ENCODE measurements at places on chromosomes 6 and 20. TPM values are rescaled to one million over a fixed set of nuclear protein-coding genes. Genes with fewer than 3 reads are reported as not detected.

- no peak overlapping the region for H3K27ac ChIP-seq
- no peak for DNase-seq
- peaks cover 2% of the 10 kb centered on the region for H3K36me3 ChIP-seq
These were observed 46.0 kb downstream of the RNF217 start for GRCh38 chr6:125008261-125008703.

- peak; percentile 29 for DNase-seq
- peaks cover 2% of the 10 kb centered on the region for H3K27me3 ChIP-seq
- no peak overlapping the region for H3K27ac ChIP-seq
- H3K36me3 ChIP-seq: no peaks in the 10 kb centered on the region
- H3K4me3 ChIP-seq: no peak overlapping the region
- peaks cover 7% of the 10 kb centered on the region for H3K4me1 ChIP-seq
These were observed 357.1 kb downstream of the MAFB start for GRCh38 chr20:40331807-40332560.

DNA sequence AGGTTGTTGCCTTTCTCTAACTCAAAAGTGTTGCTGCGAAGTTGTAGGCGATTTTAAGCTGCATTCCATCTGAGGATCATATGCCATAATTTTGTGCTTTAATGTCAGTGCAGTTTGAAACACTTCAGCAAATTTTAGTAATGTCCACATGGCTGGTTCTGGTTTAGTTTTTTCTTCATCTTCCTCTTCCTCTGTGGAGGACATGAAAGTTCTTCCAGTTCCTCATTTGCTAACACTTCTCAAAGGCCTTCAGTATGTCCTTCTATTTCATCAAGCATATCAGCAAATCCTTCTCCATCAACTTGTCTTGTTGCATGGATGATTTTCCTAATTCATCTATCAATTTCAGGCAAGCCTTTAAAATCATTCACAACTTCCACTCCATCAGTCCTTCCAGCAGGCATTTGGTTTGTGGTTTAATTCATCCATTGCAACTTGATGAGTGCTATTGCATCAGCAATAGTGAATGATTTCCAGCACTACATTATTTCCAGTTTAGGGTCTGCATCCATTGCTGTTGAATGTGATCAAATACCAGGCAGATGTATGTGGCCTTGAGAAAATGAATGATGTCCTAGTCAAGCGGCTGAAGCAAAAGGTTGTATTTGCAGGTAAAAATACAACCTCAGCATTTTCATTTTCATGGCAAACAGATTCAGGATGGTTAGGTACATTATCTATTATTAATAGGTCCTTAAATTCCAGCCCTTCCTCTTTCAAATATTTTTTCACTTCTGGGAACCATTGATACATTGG lies 20.2 kb downstream of the SHLD1 start:
- no peak for DNase-seq
- H3K4me3 ChIP-seq: no peak overlapping the region
- H3K27ac ChIP-seq: no peak overlapping the region
- no peaks in the 10 kb centered on the region for H3K27me3 ChIP-seq
- no peaks in the 10 kb centered on the region for H3K4me1 ChIP-seq
- peaks cover 18% of the 10 kb centered on the region for H3K36me3 ChIP-seq

- no peak for DNase-seq
- no peaks in the 10 kb centered on the region for H3K27me3 ChIP-seq
- peaks cover 3% of the 10 kb centered on the region for H3K4me1 ChIP-seq
- no peak overlapping the region for H3K27ac ChIP-seq
- H3K36me3 ChIP-seq: no peaks in the 10 kb centered on the region
These were observed 19.7 kb downstream of the BCAS4 start for GRCh38 chr20:50814438-50815161.

DNA sequence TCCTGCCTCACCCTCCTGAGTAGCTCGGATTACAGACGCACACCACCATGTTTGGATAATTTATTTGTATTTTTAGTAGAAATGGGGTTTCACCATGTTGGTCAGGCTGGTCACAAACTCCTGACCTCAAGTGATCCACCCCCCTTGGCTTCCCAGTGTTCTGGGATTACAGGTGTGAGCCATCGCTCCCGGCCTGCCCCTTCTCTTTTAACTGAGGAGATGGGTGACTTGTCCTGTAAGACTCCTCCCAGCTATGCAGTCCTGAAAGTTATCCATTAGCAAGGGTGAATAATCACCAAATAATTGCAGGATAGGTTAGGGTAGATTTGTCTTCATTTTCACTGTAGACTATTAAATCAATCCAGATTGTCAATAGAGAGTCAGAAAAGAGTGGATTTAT lies 40.5 kb upstream of the JARID2 start:
- H3K4me3 ChIP-seq: no peak overlapping the region
- no peaks in the 10 kb centered on the region for H3K4me1 ChIP-seq
- no peaks in the 10 kb centered on the region for H3K36me3 ChIP-seq
- no peak overlapping the region for H3K27ac ChIP-seq
- no peaks in the 10 kb centered on the region for H3K27me3 ChIP-seq

- H3K27me3 ChIP-seq: no peaks in the 10 kb centered on the region
- H3K36me3 ChIP-seq: peaks cover 47% of the 10 kb centered on the region
- no peak overlapping the region for H3K4me3 ChIP-seq
- H3K4me1 ChIP-seq: no peaks in the 10 kb centered on the region
These were observed 20.2 kb upstream of the FHL5 start for GRCh38 chr6:96542702-96543101.

C20orf202 gene
- polyA plus RNA-seq: 0.11 TPM

ZNF512B gene
- 8.7 TPM for polyA plus RNA-seq

BTN2A1 gene
- polyA plus RNA-seq: 35.3 TPM

ZC2HC1B gene
- not detected for polyA plus RNA-seq

All from lung (tissue), 17 donors.